ENCODE measurements at places on chromosomes 5 and 9. TPM values are rescaled to one million over a fixed set of nuclear protein-coding genes. Genes with fewer than 3 reads are reported as not detected.

GRCh38 chr5:107425541-107426031 is 245.2 kb downstream of the EFNA5 start:
- DNase-seq, result no peak

DNA sequence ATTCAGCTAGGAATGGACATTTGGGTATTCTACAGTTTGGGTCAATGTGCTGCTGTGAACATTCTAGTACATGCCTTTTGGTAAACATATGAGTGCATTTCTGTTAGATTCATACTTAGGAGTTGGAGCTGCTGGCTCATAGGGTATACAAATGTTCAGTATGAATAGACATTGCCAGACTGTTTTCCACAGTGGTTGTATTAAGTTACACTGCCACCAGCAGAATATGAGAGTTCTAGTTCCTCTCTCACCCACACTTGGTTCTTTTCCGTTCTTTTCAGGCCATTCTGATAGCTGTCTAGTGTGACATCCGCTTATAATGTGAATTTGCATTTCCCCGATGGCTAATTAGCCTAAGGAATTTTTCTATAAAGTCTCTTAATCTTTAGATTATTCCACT is 25.0 kb downstream of the STOM start:
- no peak for DNase-seq

- no peak for DNase-seq
Observed at GRCh38 chr9:124074746-124075145, 63.2 kb downstream of the LHX2 start.

DNA sequence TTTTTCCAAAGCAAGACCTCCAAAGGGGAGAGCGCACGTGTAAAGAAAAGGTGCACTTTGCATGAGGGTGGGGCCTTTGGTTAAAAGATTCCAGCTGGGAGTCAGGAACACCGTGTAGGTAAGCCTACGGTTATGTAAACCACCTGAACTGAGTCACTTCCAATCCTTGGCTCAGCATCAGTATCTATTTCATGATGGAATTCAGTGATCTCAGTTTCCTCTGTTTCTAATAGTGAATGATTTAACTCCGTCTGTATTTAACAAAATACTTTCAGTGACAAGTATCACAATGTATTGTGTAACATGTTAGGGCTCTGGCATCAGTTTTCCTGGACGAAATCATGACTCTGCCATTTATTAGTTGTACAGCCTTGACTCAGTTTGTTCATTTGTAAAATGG is 1.3 kb upstream of the SVEP1 start:
- no peak for DNase-seq

- no peak for DNase-seq
Observed at GRCh38 chr9:80841888-80842287, 847.5 kb downstream of the TLE1 start.

GRCh38 chr5:59565551-59565950 is 328.0 kb downstream of the PDE4D start:
- DNase-seq, result no peak

DNA sequence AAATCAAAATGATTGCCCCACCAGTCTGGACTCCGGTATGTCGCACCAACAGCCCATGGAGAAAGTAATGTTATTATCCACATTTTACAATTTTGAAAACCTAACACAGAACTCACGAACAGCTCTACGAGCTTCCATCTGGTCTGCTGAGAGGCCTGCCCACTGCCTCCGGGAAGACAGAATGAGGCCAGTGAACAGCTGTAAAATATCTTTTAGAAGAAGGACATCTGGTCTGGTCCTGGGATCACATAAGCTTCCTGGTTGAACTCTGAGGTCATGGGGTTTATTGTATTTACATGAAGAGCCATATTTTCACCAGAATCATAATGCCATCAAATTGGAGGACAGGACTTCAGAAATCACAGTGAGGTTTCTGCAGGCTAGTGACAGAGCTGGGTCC is 89.0 kb downstream of the FRMD3 start:
- DNase-seq, result no peak

GRCh38 chr5:166957782-166958181 is 1333.7 kb upstream of the WWC1 start:
- DNase-seq, result no peak

DNA sequence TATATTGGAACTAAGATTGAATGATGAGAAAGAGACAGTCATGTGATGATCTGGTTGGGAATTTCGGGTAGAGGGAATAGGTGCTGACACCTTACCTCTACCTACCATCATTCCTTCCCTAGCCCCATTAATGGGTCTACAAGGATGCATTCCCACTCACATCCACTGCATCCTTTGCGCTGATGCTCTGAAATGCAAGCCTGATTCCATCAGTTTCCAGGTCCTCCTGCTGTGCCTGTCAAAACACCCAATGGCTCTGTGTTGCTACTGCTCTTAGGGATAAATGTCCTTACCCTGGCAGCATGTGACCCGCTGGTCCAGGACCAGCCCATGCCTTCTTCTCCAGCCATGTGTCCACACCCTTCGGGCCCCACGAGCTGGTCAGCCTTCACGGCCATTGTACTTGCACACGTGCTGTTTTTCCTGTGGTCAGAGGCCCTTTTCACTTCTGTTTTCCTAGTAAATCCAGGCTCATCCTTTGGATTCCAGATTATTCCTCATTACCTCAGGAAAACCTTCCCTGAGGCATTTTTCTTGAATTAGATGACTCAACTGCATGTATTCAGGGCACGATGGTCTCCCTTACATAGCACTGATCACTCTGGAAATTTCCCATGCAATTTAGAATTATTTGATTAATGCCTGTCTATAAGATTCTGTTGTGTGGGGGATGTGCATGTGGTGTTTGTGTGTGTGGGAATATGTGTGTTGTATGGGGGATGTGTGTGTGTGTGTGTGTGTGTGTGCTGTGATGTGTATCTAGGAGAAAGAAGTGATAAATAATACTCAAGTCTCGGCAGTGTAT is 185.0 kb downstream of the DIRAS2 start:
- no peak for DNase-seq

GRCh38 chr5:9401786-9402472 is 143.9 kb downstream of the SEMA5A start:
- DNase-seq, result no peak

- no peak for DNase-seq
Observed at GRCh38 chr5:56147659-56148230, 85.4 kb downstream of the ANKRD55 start.

The LEAP2 gene
- total RNA-seq, result 1.1 TPM

The IFNK gene
- not detected for total RNA-seq

The AGXT2 gene
- not detected for total RNA-seq

The IL13 gene
- not detected for total RNA-seq

The CACFD1 gene
- total RNA-seq, result 12.4 TPM

The CTXN3 gene
- not detected for total RNA-seq

The PDCD1LG2 gene
- 2.9 TPM for total RNA-seq

The CARD6 gene
- total RNA-seq, result 8.0 TPM
